ENCODE measurements at places on chromosomes 2 and 18. TPM values are rescaled to one million over a fixed set of nuclear protein-coding genes. Genes with fewer than 3 reads are reported as not detected.

Gene TMEM169
- 0.27 TPM for total RNA-seq

Gene GNAL
- total RNA-seq, result 0.11 TPM

Gene CYS1
- not detected for total RNA-seq

Gene C1QL2
- total RNA-seq, result not detected

DNA sequence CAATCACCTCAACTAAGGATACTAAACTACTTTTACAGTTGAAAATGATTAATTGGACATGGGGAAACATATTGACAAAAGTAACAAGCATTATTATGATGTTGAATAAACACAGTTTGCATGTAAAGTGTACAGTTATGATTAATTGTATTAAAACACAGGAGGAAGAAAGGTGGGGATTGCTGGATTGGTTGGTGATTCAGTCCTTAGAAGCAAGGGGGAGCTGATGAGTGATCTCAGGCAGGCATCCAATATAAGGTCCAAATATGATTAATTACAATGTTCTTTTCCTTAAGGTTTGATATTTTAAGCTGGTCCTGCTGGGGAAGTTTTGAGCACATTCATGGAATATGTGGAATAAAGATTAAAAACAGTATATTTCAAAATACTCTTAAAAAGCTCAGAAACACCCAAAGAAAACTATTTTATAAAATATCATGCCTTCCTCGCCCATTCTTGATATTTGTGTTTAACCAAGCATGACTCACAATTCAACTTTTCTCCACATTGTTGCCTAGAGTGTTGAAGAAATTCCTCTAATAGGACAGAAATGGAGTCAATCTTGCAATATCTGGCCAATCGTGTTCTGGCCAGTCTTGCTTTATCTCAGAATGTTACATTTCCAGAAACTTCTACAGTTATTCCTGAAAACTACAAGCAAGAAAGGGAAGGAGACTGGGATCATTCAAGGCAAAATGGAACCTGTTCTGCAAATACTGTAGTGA, 268.2 kb downstream of the RPIA start:
- no peaks in the 10 kb centered on the region for H3K4me1 ChIP-seq
- no peak overlapping the region for H3K27ac ChIP-seq
- H3K36me3 ChIP-seq, result no peaks in the 10 kb centered on the region
- no peaks in the 10 kb centered on the region for H3K27me3 ChIP-seq
- no peak overlapping the region for H3K4me3 ChIP-seq

GRCh38 chr2:241844066-241844728, 14.5 kb downstream of the PDCD1 start:
- no peaks in the 10 kb centered on the region for H3K36me3 ChIP-seq
- no peak overlapping the region for H3K27ac ChIP-seq
- peak; percentile 64 for DNase-seq
- H3K4me1 ChIP-seq, result peaks cover 34% of the 10 kb centered on the region
- peak overlapping the region; percentile 49 for H3K4me3 ChIP-seq

GRCh38 chr2:168089200-168089599, 158.2 kb downstream of the STK39 start:
- H3K36me3 ChIP-seq, result no peaks in the 10 kb centered on the region
- H3K4me3 ChIP-seq, result no peak overlapping the region
- no peak overlapping the region for H3K27ac ChIP-seq
- H3K4me1 ChIP-seq, result peaks cover 7% of the 10 kb centered on the region

Gene PGAP1
- 10.3 TPM for total RNA-seq

Gene GPBAR1
- total RNA-seq, result 1.8 TPM

GRCh38 chr2:100642425-100642824, 79.6 kb downstream of the PDCL3 start:
- H3K27me3 ChIP-seq, result no peaks in the 10 kb centered on the region
- H3K36me3 ChIP-seq, result no peaks in the 10 kb centered on the region
- H3K4me3 ChIP-seq, result no peak overlapping the region
- H3K27ac ChIP-seq, result no peak overlapping the region
- no peak for DNase-seq

GRCh38 chr2:39487398-39488250, 50.5 kb upstream of the MAP4K3 start:
- no peaks in the 10 kb centered on the region for H3K4me1 ChIP-seq
- H3K4me3 ChIP-seq, result no peak overlapping the region
- DNase-seq, result no peak
- no peak overlapping the region for H3K27ac ChIP-seq
- no peaks in the 10 kb centered on the region for H3K36me3 ChIP-seq
- no peaks in the 10 kb centered on the region for H3K27me3 ChIP-seq

DNA sequence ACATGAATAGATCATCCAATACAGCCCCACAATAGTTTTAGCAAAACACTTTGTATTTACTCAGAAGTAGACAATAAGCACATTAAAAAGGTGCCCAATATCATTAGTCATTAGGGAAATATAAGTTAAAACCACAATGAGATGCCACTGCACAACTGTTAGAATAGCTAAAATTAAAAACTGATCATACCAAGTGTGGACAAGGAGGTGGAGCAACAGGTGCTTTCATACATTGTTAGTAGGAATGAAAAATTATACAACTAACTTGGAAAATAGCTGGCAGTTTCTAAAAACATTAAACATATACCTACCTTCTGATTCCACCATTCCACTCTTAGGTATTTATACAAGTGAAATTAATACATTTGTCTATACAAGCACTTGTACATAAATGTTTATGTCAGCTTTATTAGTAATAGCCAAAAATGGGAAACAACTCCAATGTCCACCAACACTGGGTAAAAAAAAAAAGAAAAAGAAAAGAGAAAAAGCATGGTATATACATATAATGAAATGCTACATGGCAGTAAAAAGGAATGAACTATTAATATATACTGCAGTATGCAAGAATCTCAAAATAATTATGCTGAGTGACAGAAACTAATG, 27.6 kb upstream of the UBE2E3 start:
- peaks cover 7% of the 10 kb centered on the region for H3K27me3 ChIP-seq
- no peak for DNase-seq
- no peaks in the 10 kb centered on the region for H3K4me1 ChIP-seq

DNA sequence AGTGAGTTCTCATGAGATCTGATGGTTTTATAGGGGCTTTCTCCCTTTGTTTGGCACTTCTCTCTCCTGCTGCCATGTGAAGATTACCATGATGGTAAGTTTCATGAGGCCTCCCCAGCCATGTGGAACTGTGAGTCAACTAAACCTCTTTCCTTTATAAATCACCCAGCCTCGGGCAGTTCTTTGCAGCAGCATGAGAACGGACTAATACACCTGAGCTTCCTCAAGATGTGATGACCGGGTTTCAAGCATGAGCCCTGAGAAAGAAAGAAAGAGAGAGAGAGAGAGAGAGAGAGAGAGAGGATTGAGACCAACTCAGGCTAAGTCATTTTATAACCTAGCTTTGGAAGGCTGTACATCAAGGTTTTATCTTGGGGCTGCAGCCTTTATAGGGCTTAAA, 167.7 kb upstream of the SERPINE2 start:
- no peaks in the 10 kb centered on the region for H3K27me3 ChIP-seq
- no peak for DNase-seq
- H3K36me3 ChIP-seq, result no peaks in the 10 kb centered on the region
- H3K4me3 ChIP-seq, result no peak overlapping the region
- H3K4me1 ChIP-seq, result no peaks in the 10 kb centered on the region

Gene DLX1
- not detected for total RNA-seq

Data from CD4-positive, alpha-beta T cell (primary cell).